ENCODE measurements at places on chromosomes 2 and 18.

GRCh38 chr2:101904916-101905315 lies 86.8 kb upstream of the IL1R2 start:
- DNase-seq, result no peak

- DNase-seq, result no peak
Measured at GRCh38 chr2:28982381-28982950, 1.4 kb downstream of the TOGARAM2 start.

DNA sequence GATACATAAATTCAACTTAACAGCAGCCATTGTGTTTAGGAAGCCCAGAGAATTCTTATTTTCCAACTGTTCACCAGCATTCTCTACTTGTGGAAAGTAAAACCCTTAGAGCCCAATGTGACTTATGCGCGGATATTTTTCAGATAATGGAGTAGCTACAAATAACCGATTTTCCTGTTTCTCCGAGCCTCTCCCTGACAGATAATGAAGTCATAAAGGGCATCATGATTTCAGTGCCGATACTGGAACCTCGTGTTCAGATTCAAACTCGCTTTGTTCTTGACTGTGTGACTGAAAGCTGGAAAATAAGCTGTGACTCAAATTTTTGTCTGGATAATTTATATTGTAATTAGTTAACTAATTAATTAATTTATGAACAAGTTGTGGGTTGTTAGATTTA lies 228.2 kb downstream of the VAPA start:
- no peak for DNase-seq

GRCh38 chr2:80869858-80870438 lies 565.4 kb upstream of the LRRTM1 start:
- DNase-seq, result no peak

DNA sequence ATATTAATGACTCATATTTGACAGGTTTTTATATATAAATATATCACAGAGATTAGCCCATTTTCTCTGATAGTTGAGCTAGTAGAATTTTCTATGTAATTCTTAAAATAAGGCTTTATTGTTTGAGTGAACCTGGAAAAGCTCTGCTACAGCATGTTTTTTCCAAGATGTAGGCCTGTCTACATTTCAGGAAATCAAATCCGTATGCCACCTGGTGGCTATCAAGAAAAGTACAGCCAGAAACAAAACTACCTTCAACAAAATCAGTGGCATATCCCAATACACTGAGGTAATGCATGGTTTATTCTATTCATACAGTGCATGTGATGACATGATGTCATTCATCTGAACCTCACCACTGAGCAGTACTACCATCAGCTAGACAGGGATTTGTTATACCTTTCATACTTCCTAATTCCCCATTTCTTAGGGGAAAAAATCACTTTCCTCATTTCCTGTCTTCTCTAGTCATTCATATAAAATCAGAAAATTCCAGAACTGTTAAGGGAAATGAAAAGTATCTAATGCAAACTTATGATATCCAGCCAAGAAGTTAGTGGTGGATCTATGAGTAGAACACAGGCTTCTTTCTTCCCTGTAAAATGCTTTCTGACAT lies 310.4 kb upstream of the SYT4 start:
- DNase-seq, result peak; percentile 25

DNA sequence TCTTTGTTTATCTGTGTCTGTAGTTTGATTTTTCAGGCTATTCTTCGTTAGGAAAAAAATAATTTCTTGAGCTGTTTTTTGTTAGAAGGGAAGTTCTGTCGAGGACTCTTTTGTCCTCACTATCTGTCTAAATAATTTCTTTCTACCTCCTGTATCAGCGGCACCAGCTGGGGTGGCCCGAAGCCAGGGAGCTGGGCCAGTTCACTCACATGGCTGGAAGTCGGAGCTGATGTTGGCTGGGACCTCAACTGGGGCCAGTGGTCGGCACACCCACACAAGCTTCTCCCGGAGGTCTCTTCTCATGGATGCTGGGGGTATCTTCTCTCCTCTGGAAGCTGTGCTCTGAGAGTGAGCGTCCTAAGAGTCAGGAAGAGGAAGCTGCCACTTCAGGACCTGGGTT lies 8.0 kb upstream of the PDIA6 start:
- DNase-seq, result no peak

DNA sequence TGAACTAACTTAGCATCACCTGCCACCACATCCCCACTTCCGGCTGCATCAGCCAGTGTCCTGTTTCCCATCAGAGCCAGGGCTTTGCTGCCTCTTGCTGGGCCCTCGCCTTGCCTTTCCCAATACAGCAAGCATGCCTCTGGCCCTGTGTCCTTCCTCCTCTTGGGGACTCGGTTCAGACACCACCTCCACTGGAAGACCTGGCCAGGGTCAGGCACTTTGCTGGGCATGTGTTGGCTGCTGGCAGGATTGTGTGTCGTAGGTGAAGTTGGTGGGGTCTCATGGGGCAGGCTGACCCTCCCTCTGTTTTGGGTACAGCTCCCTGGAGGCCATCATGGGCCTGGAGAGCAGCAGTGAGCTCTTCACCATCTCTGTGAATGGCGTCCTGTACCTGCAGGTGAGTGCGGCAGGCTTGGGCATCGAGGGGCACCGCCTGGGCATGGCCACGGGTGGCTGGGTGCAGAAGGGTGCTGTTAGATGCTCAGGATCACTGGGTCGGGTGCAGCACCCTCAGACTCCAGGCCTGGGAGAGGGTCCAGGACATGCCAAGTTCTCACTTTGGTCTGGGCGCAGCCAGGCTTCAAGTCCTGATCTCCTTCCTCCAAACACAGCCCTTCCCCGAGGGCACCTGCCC lies 6.6 kb downstream of the ERFE start:
- DNase-seq, result no peak

- DNase-seq, result no peak
Measured at GRCh38 chr2:75539955-75540716, 20.6 kb downstream of the EVA1A start.

DNA sequence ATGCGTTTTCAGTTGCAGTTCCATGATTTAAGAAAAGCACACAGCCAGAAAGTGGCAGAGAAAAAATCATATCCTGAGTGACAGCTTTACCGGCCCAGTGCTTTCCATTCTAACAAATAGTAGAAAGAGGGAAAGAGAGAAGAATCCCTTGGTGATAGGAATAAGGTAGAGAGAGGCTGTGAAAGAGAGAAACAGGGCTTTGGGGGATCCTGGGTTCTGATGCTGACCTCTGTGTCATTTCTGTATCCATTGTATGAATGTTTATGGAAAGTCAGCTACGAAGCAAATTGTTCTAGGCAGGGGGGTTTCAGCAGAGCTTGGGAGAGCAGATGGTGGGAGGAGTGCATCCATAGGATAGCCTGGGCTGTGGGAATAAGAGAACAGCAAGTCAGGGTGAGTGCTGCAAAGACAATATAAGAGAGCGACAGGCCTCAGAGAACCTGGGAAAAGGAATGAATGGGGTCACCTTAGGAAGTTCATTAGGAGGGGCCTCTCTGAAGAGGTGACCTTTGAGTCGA lies 203.4 kb upstream of the TNP1 start:
- DNase-seq, result no peak

GRCh38 chr2:183740241-183740640 lies 616.0 kb downstream of the NUP35 start:
- no peak for DNase-seq

- DNase-seq, result no peak
Measured at GRCh38 chr2:55742996-55743395, 49.4 kb upstream of the PNPT1 start.

DNA sequence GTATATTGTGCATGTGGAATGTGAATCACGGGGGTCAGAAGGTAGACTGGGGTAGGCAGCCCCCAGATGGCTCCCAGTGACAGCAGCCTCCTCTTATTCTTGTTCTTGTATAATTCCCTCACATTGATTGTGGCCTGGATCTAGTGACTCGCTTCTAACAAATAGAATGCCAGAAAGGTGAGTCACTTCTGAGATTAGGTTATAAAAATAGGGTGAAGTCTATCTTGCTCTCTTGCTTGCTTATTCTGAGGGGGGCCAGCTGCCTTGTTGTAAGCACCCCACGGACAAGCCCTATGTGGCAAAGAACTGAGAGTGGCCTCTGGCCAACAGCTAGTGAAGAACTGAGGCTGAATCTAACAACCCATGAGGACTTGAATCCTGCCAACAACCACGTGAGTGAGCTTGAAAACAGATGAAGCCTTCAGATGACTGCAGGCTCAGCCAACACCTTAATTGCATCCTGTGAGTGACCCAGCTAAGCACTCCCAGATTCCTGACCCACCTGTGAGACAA lies 15.6 kb upstream of the RMND5A start:
- peak; percentile 70 for DNase-seq

- DNase-seq, result peak; percentile 35
Measured at GRCh38 chr2:187586011-187586641, 31.9 kb upstream of the TFPI start.

- no peak for DNase-seq
Measured at GRCh38 chr18:70423988-70424387, 135.1 kb downstream of the SOCS6 start.

GRCh38 chr2:57906152-57906732 lies 140.4 kb upstream of the VRK2 start:
- DNase-seq, result peak; percentile 62

GRCh38 chr2:16038621-16039020 lies 98.3 kb downstream of the MYCN start:
- DNase-seq, result no peak

All from HepG2 (cell line).